ENCODE measurements at places on chromosomes 2 and 18.

DNA sequence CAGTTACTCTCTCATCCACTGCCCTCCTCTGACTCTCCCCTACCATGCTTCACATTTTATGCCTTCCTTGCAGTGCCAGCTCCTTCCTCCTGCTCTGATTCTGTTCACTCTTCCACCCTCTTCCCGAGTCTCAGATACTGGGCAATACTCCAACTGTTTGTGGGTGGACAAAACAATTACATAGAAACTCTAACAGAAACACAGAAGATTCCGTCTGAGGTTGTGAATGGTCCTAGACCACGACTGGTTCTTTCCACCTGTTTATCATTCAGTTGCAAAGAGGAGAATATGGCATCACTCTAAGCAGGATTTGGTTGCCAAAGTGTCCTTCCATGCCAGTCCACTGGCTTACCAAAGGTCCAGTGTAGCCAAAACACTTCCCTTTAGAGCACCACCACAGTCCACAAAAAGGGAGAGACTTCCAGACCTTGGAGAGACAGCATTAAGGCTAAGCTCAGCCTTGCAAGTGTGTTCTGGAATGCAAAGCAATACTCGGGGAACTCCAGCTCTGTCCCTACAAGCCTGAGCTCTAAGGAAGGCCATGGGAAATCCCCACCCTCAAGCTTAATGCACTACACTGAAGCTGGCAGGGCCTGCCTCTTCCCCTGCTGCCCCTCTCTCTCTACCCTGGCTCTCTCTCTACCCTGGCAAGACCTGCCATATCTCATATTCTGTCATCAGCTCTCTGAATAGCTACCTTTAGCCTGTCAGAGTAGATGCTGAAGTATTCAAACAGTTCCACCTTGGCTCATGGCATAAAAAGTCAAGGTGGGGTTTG is 33.6 kb upstream of the RND3 start:
- no peak for DNase-seq

GRCh38 chr2:26946841-26947784 is 23.3 kb upstream of the MAPRE3 start:
- no peak for DNase-seq

DNA sequence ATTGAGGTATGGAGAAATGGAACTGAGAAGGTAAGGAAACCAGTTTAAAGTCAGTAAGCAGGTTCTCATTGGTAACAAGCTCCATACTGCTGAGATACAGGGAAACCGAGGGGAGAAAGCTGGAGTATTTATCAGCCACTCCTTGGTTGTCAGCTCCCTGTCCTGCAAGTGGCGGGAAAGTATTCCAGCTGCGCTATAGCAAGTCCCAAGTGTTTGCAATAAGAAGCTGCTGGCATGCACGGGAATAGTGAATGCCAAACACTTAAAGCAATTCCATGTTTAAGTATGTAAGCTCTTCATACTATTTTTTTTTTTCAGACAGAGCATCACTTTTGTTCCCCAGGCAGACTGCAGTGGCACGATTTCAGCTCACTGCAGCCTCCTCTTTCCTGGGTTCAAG is 1601.1 kb downstream of the SUCLG1 start:
- no peak for DNase-seq

- no peak for DNase-seq
Measured at GRCh38 chr18:49966090-49966489, 152.8 kb upstream of the ACAA2 start.

DNA sequence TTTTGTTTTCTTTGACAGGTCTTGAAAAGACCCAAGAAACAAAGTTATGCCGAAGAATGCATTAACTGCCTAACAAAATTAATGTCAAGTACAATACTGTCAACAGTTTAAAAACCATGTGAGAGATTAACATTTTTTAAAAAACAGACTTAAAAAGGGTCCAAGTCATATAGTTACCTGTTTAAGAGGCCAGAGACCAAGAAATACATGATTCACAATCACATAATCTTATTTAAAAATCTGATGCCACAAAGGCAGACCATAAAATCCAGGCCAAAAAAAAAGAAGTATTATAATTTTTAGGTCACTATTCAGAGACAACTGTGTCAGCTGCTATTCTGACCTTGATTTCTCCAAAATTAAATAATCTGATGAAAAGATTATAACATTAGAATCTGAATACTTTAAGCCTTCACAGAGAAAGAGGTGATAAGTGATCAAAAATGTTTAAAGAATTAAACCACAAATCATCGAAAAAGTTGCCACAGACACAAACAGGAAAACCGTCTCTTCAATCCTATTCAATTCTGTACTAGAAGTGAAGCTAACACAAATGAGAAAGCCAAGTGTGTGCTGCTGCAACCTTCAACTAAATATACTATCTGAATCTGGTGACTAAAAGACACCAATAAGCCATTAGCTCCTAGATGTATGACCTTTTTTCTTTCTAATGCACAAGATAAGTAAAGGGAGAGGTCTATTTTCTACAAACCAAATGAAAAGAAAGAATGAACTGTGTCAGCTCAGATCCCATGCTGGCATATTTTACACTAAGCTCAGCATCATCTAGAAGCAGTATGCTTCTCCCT is 286.0 kb downstream of the ZEB2 start:
- no peak for DNase-seq

GRCh38 chr2:127320586-127321275 is 26.8 kb upstream of the ERCC3 start:
- DNase-seq, result no peak

DNA sequence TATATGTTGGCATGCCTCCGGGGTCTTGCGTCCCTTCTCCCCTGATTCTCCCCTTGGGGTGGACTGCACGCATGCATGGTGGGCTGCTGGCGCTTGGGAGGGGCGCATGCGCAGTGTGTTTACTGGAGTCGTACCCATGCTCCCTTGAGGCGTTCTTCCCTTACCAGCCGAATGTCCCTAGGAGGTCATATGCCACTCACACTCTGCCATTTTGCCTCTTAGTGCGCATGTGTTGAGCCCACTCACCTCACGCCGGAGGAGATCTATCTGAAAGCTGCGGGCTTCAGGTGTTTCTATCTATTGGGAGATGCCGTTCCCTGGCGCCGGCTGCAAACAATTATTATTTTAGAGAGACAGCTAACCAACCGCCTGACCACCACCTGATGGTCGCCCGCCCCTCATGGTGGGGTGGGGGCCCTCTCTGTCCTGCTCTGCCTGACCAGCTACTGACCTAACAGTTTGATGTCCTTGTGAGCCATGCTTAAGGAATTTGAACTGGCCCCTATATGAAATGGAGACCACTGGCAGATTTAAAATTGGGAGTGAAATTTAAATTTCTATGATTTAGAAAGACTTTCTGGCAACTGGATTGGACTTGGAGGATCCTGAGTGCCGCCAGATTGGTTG is 179.6 kb downstream of the RNF144A start:
- DNase-seq, result no peak

- DNase-seq, result peak; percentile 86
Measured at GRCh38 chr2:42045848-42046748, 1.7 kb upstream of the PKDCC start.

DNA sequence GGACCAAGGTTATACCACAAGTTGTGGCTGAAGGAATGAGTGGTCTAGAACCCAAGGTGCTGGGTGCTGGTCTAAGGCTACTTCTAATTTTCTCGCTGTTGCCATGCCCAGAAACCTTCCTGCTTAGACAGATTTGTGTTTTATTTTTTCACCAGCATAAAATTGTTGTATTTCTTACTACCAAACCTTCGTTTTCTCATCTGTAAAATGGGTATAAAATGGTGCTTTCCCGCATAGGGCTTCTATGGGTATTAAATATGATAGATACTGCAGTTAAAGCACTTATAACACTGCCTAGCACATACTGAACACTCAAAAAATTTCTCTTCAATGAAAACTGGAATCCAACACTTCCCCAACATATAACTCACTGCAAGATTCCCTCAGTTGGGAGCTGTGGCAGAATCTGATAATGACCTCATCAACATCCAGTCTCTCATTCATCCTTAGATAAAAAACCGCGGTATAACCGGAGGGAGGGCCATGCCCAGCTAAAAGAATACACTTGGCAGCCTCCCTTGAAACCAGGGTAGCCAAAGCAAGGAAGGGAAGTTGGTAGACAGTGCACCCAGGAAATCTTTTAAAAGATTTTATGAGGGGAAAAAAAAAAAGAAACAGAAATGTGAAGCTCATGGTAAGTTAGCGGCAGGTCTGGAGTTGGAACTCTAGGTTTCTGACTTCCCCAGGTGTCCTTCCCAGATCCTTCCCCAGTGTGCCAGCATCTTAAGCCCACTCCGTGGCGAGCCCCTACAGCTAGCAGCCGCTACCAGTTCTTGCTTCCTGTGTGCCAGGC is 1.2 kb downstream of the NEMP2 start:
- DNase-seq, result no peak

GRCh38 chr2:217142649-217143266 is 282.9 kb upstream of the TNP1 start:
- peak; percentile 69 for DNase-seq

DNA sequence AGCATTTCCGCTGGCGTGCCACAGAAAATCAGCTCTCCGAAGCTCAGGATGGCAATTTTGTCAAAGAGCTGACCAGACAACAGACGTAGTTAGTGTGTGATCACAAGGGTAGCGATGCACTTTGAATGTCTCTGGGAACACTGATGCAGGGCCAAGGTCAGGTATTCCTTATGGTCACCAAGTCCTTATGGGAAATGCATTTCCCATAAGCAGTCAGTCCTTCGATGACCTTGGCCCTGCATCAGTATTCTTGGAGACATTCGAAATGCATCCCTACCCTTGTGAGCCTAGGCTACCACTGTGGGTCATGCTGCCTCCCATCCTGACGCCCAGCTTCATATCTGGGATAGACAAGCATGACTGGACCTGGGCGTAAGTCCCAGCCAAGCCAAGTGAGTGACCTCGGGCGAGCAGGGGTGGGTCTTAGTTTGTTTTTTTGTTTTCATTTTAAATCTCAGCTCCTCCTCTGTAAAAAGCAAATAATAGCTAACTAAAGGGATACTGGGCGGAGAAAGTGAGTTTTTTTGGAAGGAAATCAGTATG is 13.6 kb downstream of the ABCG5 start:
- no peak for DNase-seq

- no peak for DNase-seq
Measured at GRCh38 chr2:168686452-168687191, 115.8 kb upstream of the NOSTRIN start.

All from SK-N-DZ (cell line).